Activated CD4-positive, alpha-beta memory T cell treated with anti-CD3 and anti-CD28 coated beads, Interleukin-2, amount 10 ng/mL, durations not matched to agents 7 days and 5 days (primary cell): ENCODE measurements at places on chromosomes 7 and 10. TPM values are rescaled to one million over a fixed set of nuclear protein-coding genes. Genes with fewer than 3 reads are reported as not detected.
A peak's percentile ranks its signal among the peaks of the same experiment; 100 is the strongest.

DNA sequence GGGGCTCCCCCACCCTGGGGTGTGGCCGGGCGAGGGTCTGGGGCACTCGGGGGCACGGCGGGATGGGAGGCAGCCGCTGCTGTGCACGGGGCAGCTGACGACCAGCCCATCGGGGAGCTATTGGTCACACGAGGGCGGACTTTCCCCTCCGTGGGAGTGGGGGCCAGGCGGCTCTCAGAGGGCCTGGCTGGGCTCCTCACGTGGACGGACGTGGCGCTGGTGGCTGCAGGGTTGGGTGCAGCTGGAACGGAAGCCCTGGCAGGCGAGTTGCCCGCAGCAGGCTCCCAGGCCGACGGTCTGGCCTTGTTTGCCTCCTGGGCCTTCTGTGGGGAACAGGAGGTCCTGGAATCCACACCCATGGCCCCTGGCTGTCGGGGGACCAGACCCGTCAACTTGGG, 14.3 kb downstream of the MICALL2 start:
- no peaks in the 10 kb centered on the region for H3K27me3 ChIP-seq
- no peak overlapping the region for H3K27ac ChIP-seq
- H3K4me3 ChIP-seq: no peak overlapping the region
- no peak for DNase-seq

Gene OR2A42
- total RNA-seq: not detected

DNA sequence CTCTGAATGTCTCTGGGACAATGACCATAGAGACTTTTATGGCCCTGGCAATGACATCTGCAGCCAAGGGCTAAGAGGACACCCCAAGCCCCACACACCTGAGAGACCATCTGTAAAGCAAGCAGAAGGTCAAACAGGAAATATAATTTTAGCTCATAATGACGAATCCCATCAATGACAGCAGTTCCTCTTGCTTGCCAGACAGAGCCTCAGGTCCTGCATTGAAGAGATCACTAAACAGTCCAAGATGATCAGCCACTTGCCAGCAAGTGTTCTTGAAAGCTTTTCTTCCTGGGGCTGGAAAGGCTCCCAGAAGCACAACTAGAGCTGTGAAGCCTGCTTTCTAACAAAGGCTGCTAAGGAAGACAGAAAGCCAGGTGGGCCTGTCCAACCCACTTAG, 993.7 kb upstream of the AUTS2 start:
- H3K36me3 ChIP-seq: no peaks in the 10 kb centered on the region
- no peak overlapping the region for H3K27ac ChIP-seq
- H3K4me1 ChIP-seq: no peaks in the 10 kb centered on the region

- no peak overlapping the region for H3K4me3 ChIP-seq
- H3K36me3 ChIP-seq: peaks cover 6% of the 10 kb centered on the region
- H3K27ac ChIP-seq: no peak overlapping the region
Measured at GRCh38 chr10:102534333-102534732, 30.6 kb downstream of the SUFU start.

GRCh38 chr7:137316648-137317353, 26.7 kb downstream of the PTN start:
- H3K36me3 ChIP-seq: no peaks in the 10 kb centered on the region
- no peak for DNase-seq
- no peaks in the 10 kb centered on the region for H3K27me3 ChIP-seq
- H3K4me3 ChIP-seq: no peak overlapping the region
- H3K4me1 ChIP-seq: no peaks in the 10 kb centered on the region

Gene STEAP1B
- 0.33 TPM for total RNA-seq

Gene TBRG4
- 103 TPM for total RNA-seq

- H3K4me3 ChIP-seq: no peak overlapping the region
- no peak overlapping the region for H3K27ac ChIP-seq
- no peak for DNase-seq
Measured at GRCh38 chr7:425794-426188, 93.9 kb downstream of the PDGFA start.

GRCh38 chr7:82625377-82625776, 181.8 kb upstream of the CACNA2D1 start:
- DNase-seq: no peak
- no peak overlapping the region for H3K27ac ChIP-seq
- no peaks in the 10 kb centered on the region for H3K27me3 ChIP-seq
- H3K36me3 ChIP-seq: no peaks in the 10 kb centered on the region

DNA sequence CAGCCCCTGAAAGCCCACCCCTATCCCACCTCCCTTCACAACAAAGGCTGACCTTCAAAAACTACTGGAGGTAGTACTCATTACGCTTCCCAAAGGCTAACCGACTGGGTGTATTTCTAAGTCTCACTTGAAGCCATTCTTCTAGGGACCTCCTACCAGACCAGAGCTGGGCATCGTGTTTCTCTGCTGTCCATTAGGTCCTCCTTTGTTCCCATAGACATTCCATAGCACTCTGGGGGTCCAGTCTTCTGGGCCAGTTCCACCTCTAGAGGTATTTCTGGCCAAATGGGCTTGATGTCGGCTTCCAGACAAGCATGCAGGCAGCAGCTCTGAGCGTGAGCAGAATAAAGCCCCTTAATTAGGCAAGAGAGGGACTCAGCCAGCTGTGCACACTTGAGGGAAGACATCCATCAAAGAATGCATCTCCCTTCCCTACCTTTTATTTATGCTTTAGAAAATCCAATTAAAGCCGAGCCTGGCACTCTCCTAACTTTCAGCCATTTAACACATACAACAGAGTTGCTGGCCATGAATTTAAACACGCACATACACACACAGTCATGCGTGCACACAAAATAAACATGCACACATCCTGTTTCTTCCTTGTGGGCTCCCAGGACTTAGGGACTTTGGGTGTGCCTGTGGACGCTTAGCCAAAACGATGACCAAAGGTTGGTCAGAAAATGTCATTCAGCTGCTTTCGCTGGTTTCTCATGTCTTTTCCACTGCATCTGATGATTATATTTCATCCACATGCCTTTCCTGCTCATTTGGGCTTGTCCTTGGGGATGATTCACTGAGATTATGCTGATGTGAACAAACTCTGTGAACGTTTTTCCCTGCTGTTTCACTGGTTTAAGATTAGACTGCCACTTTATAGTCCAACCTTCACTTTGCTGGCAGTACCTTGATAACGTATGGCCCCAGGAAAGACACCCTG, 362.0 kb upstream of the NFE2L3 start:
- no peaks in the 10 kb centered on the region for H3K4me1 ChIP-seq
- H3K27ac ChIP-seq: no peak overlapping the region
- H3K36me3 ChIP-seq: no peaks in the 10 kb centered on the region
- H3K27me3 ChIP-seq: peaks cover 17% of the 10 kb centered on the region
- no peak for DNase-seq

DNA sequence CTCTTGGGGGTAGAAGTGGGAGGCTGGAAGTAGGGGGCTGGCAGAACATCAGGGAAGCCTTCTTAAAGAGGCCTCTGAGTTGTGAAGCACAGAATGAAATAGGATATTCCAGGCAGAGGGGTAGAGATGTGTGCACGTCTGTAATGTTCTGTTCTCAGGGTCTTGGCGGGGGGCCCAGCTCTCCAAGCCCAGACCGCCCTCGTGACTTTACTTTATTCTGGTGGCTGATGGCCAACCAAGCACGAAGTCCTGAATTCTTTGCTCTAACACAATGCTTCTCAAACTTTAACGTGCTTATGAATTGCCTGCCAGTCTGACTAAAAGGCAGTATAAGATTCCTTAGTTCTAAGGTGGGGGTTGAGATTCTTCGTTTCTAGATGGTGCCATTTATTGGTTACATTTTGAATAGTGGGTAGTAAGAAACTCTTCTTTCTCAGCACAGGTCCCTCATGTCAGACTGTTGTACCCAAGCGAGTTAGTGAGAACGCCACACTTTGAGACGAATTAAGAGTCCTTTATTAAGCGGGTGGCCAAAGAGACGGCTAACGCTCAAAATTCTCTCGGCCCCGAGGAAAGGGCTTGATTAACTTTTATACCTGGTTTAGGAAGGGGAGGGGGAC, 8.2 kb downstream of the PRXL2A start:
- no peaks in the 10 kb centered on the region for H3K36me3 ChIP-seq
- H3K27me3 ChIP-seq: peaks cover 2% of the 10 kb centered on the region
- DNase-seq: no peak
- H3K27ac ChIP-seq: no peak overlapping the region

DNA sequence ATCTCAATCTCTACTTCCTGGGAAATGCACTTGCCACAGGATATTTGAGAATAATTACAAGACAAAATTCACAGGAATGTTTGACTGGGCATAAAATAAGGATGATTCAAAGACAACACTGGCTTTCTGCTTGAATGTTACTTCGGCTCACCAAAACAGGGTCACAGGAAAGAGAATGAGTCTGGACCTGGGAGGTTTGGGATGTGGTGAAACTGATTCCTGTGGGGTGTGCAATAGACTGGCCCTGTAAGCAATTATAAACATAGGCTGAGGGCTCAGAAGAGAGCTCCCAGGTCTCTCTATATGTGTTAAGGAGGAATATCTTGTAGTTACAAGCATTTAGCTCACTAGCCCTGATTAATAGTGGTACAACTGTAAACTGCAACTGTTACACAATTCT, 613.9 kb upstream of the CELF2 start:
- no peaks in the 10 kb centered on the region for H3K36me3 ChIP-seq
- H3K4me1 ChIP-seq: no peaks in the 10 kb centered on the region
- H3K27me3 ChIP-seq: no peaks in the 10 kb centered on the region
- H3K27ac ChIP-seq: no peak overlapping the region
- no peak for DNase-seq

- no peaks in the 10 kb centered on the region for H3K27me3 ChIP-seq
- no peak for DNase-seq
- no peaks in the 10 kb centered on the region for H3K36me3 ChIP-seq
- no peak overlapping the region for H3K4me3 ChIP-seq
- H3K27ac ChIP-seq: no peak overlapping the region
Measured at GRCh38 chr10:66951896-66952295, 26.1 kb downstream of the LRRTM3 start.

DNA sequence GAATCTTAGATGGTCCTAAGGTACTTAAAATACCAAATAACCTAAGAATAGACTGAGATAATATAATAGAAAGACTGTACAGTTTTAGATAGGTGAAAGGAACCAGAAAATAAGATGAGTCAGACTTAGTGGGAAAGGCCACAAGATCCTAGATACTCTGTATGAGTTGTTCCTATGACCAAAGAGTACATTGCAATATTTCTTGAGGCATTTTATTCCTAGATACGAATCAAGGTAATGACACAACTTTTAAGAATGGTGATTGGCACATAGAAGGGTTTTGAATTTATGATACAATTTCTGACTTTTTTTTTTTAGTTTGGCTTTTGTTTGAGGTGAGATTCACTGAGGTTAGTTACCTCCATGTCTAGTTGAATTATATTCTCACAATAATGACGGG, 30.2 kb downstream of the MGAM start:
- no peak overlapping the region for H3K27ac ChIP-seq
- H3K27me3 ChIP-seq: peaks cover 1% of the 10 kb centered on the region
- H3K36me3 ChIP-seq: no peaks in the 10 kb centered on the region
- DNase-seq: no peak

Gene SSC4D
- not detected for total RNA-seq

Gene AGR2
- total RNA-seq: not detected

GRCh38 chr10:64316833-64317232, 795.6 kb downstream of the REEP3 start:
- DNase-seq: no peak
- no peaks in the 10 kb centered on the region for H3K27me3 ChIP-seq
- no peak overlapping the region for H3K4me3 ChIP-seq

DNA sequence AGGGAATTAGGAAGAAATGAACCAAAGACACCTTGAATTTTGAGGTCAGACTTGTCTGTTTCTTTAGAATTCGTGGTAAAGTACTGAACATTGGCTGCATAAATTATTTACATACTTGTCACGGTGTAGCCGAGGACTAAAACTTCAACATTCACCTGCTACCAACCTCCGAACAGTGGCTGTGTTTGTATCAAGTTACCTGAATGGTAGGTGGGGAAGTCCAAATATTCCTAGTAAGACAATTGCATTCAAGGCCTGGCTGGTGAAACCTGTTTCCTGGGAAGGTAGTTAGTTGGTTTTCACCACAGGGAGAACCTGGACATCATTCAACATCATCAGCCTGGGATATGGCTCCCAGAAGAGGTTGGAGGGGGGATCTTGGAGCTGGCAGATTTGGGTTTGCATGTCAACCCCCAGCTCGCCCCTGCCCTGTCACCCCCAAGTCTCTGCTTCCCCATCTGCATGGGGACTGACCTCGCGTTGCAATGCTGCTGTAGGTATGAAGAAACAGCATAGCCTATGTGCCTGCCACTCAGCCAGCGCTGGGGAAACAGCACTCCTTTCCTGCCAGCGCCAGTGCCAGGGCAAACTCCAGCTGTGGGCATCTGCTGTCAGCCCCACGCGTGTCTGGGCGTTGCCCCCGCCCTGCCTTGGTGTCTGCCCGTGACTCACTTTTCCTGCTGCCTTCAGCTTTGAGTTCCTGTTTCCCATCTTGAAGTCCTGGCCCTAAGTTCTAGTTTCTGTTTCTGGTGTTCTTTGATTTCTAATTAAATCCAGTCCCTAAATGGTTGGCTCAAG, 12.7 kb upstream of the LARP4B start:
- no peaks in the 10 kb centered on the region for H3K27me3 ChIP-seq
- peaks cover 12% of the 10 kb centered on the region for H3K4me1 ChIP-seq
- H3K4me3 ChIP-seq: no peak overlapping the region
- peak; percentile 48 for DNase-seq
- H3K36me3 ChIP-seq: no peaks in the 10 kb centered on the region

DNA sequence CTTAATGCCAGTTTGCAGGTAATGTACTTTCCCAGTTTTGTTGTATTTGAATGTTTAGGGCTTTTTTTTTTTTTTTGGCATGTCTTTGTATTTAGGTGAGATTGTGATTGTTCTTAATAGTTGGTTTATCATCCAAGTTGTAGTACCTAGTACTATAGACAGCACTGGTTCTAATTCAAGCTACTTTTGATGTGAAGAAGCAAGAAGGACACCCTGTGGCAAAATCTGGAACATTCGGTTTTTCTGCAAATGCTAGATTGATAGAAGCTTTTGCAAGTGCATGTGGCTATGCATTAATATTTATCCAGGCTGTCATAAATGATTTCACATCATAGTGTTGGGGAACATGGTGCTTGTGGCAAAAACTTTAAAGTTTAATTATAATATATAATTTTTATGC, 248.9 kb downstream of the FOXP2 start:
- H3K27me3 ChIP-seq: no peaks in the 10 kb centered on the region
- H3K4me1 ChIP-seq: no peaks in the 10 kb centered on the region
- H3K4me3 ChIP-seq: no peak overlapping the region
- H3K36me3 ChIP-seq: no peaks in the 10 kb centered on the region
